ENCODE measurements at places on chromosomes 13 and 19.

- DNase-seq: no peak
These were observed 12.7 kb downstream of the LPAR6 start for GRCh38 chr13:48400090-48400694.

DNA sequence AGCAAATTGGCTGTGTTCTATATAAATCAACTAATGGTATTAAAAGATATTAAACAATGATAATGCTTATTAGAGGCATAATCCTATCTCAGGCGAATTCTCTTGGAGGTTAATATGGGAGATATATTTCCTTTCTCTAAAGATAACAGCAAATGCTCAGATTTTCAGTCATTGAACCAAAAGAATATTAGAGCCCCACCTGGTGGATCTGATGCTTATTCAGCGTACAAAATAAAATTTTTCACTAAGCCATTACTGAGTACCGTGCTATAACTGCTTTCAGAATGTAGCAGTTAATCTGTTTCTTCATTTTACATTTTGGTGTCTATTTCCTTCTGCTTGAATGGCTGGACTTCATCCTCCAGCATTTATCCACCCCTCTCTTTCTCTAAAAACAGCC is 143.3 kb upstream of the IPO5 start:
- peak; percentile 27 for DNase-seq

- no peak for DNase-seq
These were observed 35.7 kb downstream of the STK24 start for GRCh38 chr13:98541191-98541590.

- DNase-seq: no peak
These were observed 161.5 kb downstream of the KATNAL1 start for GRCh38 chr13:30145709-30146367.

DNA sequence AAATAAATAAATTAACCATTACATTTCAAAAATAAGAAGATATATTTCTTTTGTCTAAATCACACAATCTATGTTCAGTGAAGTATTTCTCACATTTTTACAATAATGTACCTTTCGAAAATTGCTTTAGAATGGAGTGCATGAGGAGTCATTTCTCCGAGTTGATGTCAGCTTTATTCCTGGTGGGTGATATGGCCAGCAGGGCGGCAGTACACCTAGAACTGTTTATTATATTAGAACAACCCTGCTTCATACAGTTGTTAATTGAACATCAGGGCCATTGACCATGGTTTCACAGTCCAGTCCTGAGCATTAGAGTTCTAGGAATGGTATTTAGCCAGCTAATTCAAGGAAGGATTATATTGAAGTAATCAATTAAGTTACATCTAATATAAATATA is 696.3 kb upstream of the SLC10A2 start:
- DNase-seq: no peak

- no peak for DNase-seq
These were observed 22.8 kb downstream of the PLIN4 start for GRCh38 chr19:4495471-4495870.

DNA sequence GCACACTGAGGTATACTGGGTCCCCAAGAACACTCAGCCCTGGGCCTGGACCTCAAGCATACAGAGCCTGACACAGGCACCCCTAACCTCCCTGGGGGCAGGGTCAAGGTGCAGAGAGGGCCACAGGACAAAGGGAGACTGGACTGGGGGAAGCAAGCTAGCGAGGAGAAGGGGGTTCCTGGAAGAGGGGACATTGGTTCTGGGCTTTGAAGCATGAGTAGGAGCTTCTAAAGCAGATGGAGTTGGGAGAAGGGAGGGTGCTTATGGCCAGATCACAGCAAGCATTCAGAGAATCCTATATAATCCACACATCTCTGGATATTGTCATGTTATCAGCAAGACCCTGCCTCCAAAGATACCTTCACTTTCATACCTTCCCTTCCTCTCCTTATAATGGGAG is 3.2 kb downstream of the CIB3 start:
- DNase-seq: no peak

- no peak for DNase-seq
These were observed 792.6 kb upstream of the GPC6 start for GRCh38 chr13:92433963-92434362.

DNA sequence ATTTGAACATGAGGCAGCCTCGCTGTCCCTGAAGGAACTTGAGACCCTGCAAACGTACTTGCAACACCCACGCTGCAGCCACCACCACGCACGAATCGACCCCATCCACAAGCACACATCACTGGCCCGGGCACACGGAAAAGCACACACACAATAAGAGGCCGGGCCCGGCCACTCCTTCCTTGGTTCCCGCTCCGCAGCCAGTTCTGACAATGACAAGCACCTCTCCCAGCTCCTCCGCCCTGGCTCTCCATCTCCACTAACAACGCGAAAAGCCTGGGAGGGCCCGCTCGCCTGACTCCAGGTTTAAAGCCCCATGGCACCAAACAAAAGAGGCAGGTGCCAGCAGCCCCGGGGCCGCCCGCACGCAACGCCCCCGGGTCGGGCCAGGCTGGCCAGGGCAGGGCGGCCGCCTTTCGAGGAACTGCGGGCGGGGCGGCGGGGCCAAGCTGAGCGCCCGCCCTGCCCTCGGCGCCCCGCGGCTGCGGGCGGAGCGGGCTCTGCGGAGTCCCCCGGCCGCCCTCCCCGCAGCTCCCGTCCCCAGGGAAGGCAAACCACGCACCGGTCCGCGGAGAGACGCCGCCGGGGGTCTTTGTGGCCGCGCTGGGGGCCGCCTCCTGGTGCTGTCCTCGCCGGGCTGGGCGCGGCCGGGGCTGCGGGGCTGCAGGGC is 495 bp downstream of the DCLK1 start:
- DNase-seq: peak; percentile 12

GRCh38 chr19:33463199-33463598 is 58.4 kb downstream of the PEPD start:
- DNase-seq: no peak

DNA sequence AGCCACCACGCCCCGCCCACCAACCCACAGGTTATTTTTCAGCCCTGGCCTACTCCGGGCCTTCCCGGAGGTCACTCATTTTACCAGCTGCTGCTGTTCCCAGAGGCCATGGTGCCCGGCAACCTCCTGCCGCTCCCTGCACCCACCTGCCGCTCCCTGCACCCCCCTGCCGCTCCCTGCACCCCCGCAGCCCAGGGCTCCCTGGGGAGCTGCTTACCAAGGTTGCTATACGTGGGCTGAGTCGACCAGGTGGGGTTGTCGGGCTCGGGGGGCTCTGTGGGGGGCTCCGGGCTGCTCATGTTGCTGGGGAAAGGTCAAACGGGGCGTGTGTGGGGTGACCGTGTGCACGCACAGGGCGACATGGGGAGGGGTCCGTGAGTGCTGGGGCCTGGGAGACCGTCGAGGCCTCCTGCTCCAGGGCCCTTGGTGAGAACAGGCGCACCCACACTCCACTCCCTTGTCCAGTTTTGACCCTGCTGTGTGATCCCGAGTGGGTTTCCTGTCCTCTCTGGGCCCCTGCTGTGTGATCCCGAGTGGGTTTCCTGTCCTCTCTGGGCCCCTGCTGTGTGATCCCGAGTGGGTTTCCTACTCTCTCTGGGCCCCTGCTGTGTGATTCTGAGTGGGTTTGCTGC is 1.2 kb downstream of the PEAK3 start:
- no peak for DNase-seq

GRCh38 chr19:48696353-48697010 is 711 bp downstream of the FUT2 start:
- peak; percentile 11 for DNase-seq

GRCh38 chr13:46726347-46726746 is 70.6 kb downstream of the ESD start:
- DNase-seq: no peak

- DNase-seq: no peak
These were observed 15.1 kb upstream of the N4BP2L2 start for GRCh38 chr13:32553720-32554119.

DNA sequence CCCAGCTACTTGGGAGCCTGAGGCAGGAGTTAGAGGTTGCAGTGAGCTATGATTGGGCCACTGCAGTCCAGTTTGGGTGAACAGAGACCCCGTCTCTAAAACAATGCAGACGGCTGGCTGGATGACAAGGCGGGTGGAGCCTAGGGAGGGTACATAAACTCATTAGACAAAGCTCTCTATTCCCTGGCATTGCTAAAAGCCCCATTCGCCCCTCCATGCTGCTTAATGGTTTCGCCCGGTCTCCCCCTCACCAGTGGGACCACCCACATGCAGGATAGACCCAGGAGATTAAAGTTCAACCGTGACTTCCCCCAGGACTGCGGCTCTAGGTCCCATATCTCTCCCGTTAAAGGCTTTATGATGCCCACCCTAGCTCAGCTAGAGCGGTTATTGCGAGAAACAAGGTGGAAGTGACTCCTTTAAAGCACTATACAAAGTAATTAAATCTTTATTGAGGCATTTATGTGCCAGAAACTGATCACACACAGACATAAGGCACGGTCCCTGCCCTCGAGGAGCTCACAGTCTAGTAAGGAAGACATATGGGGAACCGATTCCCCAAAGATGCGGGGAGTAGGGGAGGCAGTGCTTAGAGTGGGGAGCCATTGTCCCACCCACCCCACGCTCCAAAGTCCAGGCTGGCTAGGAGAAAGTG is 4.9 kb downstream of the LYPD3 start:
- DNase-seq: no peak

Measured in fibroblast of skin of right biceps (primary cell).